ENCODE measurements at places on chromosomes 16 and 17.

DNA sequence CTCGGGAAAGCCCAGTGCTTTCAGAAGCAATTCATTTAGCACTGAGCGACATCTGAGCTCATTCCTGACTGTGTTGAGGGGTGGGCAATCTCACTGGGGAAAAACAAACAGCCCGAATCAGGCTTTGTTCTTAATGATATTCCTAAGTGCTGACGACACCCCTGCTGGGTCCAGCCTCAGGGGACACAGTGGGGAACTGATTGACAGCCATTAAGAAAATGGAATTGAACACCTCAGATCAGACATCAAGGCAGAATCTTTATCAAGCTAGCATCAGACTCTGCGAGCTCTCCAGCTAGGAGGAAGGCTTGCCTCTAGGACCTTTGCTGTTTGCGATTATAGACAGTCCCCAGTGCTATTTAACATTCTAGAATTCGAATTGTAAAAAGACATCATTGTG, 22.5 kb upstream of the LYRM9 start:
- no peak for DNase-seq

- no peak for DNase-seq
Observed at GRCh38 chr16:23334457-23334853, 32.4 kb downstream of the SCNN1B start.

- no peak for DNase-seq
Observed at GRCh38 chr16:23975293-23975692, 139.5 kb downstream of the PRKCB start.

- DNase-seq, result no peak
Observed at GRCh38 chr16:83928341-83929055, 24.5 kb upstream of the OSGIN1 start.

DNA sequence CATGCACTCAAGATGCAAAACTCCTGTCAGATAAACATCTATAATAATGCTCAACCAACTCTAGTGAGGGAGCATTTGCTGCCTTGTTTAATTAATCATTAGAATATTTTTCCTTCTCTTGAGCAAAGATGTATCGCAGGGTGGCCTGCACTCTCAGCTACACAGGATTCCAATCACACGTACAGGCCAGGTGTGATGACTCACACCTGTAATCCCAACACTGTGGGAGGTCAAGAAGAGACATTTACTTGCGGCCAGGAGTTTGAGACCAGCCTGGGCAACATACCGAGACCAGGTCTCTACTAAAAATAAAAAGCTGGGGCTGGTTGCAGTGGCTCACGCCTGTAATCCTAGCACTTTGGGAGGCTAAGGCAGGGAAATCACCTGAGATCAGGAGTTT, 49.1 kb downstream of the ARHGAP17 start:
- DNase-seq, result no peak

DNA sequence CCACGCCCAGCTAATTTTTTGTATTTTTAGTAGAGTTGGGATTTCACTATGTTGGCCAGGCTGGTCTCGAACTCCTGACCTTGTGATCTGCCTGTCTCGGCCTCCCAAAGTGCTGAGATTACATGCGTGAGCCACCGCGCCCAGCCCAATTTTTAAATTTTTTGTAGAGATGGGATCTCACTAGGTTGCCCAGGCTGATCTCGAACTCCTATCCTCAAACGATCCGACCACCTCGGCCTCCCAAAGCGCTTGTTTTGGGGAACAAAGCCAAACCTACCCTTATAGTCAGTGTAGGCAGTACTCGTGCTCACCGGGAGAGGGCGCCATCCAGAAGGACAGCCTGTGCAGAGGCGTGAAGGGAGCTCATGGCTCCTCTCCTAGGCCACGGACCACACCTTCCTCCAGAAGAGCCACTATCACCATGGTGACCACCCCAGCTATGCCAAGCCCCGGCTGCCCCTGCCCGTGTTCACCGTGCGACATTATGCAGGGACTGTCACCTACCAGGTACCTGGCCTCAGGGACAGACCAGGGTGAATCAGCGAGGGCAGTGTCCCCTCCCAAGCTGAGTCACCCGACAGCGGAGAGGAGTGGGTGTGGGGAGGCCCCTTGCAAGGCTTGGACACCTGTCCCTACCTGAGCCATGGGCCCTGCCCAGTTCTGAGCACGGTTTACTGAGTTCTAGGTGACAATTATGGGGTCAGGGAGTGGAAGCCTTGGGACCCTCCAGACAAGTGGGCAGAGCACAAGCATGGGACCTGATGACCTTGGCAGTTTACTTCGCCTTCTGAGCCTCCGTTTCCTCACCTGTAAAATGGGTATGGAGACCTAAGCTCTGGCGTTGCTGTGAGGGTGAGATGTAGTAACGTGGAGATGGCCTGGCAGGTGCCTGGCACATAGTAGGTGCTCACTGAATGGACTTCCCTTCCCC, 13.7 kb downstream of the MYO15B start:
- DNase-seq, result peak; percentile 62

DNA sequence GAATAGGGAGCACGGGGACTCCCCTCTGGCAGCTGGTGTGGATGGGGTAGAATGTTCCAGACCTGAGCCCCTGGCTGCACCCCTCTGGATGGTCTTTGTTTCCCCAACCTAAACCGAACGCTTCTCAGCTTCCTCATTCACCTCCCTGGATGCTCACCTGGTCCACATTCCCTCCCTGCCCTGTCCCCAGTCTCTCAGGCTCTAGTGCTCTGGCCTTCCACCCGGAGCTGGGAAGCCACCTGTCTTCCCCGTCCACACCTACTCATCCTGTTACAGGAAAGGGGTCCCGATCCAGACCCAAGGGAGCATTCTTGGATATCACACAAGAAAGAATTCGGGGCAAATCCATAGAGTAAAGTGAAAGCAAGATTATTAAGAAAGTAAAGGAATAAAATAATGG, 73.5 kb downstream of the CYLD start:
- DNase-seq, result no peak

GRCh38 chr16:3655396-3656159, 1.1 kb downstream of the DNASE1 start:
- DNase-seq, result no peak

DNA sequence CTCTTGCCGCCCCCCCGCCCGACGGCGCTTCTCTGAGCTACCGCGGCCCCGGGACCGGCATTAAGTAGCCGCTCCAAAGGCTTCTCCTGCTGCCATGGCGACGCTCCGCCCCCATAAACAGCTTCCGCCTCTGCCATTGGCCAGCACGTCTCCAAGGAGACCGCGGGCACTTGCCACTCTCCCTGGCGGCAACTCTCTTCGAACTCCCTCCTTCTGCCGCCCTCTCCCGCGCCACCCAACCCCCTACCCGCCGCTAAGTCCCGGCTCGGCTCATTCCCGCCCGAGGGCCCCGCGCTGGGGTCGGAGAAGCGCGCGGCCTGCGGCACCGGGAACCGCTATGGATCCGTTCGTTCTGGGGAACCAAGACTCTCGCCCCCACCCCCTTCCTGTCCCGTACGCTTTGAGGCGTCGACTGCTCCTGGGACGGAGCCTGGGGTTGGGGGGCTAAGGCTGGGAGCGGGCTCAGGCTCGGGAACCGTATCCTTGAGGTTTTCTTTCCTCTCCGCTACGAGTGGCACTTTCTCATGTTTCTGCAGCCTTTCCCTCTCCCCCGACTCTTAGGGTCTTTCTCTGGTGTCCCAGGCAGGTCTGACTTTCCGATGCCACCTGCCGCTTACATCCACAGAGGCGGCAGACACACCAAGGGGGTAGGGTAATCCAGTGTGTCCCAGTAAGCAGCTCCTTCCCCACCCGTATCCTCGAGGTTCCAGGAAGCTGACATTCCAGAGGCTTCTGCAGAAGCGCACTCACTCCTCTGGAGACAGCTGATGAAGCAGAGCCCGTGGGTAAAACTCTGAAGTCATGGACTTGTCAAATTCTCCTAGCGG, at the start of gene FOXJ1:
FOXJ1 (minus strand) TSS at position 34 of the 827 bp plus-strand sequence. CDS start 850 bp downstream, outside the sequence.
- peak; percentile 89 for DNase-seq

DNA sequence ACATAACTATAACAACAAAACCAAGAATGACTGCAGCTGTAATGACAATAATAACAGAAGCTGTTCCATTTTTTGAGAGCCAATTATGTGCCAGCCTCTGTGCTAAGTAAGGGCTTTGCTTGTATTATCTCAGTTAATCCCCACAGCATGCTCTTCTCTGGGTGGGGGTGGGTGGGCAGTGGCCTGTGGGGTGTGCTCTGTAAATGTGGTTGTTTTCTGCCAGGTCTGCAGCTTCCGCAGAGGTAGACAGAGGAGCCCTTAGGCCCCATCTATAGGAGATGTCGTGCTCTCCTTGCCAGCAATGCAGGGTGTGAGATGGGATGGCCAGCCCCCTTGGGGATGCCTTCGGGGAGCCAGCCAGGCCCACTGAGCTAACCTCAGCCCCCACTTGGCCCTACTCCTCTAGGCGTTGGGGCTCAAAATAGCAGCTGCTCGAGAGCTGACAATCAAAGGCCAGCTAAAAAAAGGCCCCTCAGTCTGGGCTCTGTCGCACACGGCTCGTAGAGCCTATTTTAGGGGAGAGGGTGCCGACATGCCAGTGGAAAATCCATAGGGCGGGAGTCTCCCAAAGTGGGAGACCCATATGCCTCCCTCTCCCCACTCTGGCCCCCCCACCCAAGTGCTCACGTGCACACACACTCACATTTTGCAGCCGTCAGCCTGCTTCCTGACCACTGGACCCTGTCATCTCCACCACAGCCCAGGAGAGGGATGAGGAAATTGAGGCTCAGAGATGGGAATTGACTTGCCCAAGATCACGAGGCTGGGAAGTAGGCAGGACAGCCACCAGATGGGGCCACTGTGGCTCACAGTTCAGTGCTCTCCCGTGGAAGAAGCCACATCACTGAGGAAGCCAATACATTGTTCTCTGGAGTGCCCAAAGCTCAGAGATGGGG, 15.8 kb downstream of the CDH16 start:
- no peak for DNase-seq

- peak; percentile 69 for DNase-seq
Observed at GRCh38 chr16:46929378-46930332, 43.8 kb downstream of the DNAJA2 start.

GRCh38 chr16:57123216-57123973, 31.0 kb downstream of the CPNE2 start:
- DNase-seq, result no peak

GRCh38 chr16:23185656-23186055, 3.1 kb downstream of the SCNN1G start:
- no peak for DNase-seq

GRCh38 chr16:49269201-49269600, 12.4 kb downstream of the CBLN1 start:
- no peak for DNase-seq

GRCh38 chr17:9414471-9414870, 161.1 kb downstream of the STX8 start:
- no peak for DNase-seq

- DNase-seq, result no peak
Observed at GRCh38 chr16:72482695-72483094, 310.7 kb upstream of the PMFBP1 start.

- no peak for DNase-seq
Observed at GRCh38 chr16:19926449-19927390, 42.1 kb upstream of the GPRC5B start.

DNA sequence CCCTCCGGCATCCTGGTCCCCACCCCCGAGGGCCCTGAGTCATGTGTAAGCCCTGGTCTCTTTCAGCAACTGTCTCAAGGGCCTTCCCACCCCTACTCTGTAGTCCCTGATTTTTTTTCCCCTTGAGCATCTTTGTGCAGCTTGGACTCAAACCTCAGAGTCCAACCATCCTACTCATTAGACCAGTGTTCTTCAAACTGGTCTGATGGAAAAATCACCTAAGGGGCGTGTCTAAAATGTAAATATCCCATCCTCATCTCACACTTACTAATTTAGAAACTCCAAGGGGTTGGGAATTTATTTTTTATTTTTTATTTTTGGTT, 624 bp downstream of the G6PC3 start:
- peak; percentile 77 for DNase-seq

- DNase-seq, result no peak
Observed at GRCh38 chr17:45823598-45823997, 21.1 kb upstream of the SPPL2C start.

GRCh38 chr16:67873435-67874370, 851 bp downstream of the EDC4 start:
- DNase-seq, result no peak

- DNase-seq, result peak; percentile 93
Observed at GRCh38 chr17:81911277-81911961, at the start of gene PCYT2. TSS of gene PCYT2 (minus strand) at chr17:81911399. CDS start at chr17:81911355, 44 bp downstream.

DNA sequence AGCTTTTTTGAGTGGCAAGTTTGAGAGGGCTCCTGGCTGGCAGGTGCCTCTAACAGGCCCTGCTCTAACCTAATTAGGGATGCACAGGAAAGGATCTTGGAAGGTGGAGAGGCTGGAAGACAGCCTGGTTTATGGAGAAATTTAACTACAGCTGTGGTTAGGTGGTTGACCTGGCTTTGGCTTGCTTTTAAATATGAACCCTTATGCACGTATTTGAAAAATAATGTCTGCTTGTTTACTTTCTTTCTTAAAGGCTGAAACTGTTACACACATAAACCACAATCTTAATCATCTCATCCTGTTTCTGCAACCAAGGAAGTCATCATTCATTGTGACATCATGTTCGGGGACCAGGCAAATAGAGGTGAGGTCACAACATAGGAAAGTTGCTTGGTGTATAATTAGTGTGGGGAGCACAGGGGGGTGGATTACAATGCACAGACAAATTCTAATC, 23.1 kb upstream of the DHRS13 start:
- DNase-seq, result peak; percentile 59

DNA sequence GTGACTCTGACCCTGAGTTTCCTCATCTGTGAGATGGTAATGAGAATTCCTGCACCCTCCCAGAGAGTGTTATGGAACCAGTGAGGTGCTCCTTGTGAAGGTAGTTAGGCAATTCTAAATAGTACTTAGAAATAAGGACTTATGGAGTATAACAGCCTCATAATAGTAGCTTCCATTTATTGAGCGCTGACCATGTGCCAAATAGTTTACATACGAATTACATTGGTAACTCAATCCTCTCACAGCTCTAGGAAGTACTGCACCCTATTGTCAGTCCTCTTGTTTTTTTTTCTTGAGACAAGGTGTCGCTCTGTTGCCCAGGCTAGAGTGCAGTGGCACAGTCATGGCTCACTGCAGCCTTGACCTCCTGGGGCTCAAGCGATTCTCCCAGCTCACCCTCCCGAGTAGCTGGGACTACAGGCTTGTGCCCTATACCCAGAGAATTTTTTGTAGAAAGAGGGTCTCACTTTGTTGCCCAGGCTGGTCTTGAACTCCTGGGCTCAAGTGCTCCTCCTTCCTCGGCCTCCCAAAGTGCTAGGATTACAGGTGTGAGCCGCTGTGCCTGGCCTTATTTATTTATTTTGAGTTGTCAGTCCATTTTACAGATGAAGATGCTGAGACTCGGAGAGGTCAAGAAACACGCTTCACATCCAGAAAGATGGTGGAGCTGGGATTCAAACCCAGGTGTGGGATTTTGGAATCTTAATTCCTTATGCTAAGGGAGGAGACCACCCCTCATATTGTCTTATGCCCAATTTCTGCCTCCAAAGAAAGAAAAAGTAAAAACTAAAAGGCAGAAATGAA, 2.9 kb downstream of the TNS4 start:
- no peak for DNase-seq

DNA sequence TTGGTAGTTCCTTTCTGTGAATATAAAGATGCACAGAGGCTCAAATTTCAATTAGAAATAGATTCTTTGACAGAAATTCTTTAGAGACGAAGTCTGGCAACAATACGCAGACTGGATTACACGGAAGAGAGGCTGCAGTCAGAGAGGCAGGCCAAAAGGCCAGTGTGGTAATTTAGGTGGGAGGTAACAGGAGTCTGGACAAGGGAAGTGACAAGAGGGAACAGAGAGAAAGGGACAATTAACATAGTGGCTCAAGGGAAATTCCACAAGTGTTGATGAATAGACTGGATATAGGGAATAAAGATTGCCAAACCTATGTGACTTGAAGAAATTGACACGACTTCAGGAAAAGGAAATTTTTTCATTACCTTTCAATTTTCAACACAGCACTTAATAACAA, 54.6 kb downstream of the STX8 start:
- no peak for DNase-seq

GRCh38 chr16:1592446-1592845, 19.4 kb downstream of the IFT140 start:
- DNase-seq, result no peak
